A673 (cell line): ENCODE measurements at places on chromosomes 12 and 14. TPM values are rescaled to one million over a fixed set of nuclear protein-coding genes. Genes with fewer than 3 reads are reported as not detected.

DNA sequence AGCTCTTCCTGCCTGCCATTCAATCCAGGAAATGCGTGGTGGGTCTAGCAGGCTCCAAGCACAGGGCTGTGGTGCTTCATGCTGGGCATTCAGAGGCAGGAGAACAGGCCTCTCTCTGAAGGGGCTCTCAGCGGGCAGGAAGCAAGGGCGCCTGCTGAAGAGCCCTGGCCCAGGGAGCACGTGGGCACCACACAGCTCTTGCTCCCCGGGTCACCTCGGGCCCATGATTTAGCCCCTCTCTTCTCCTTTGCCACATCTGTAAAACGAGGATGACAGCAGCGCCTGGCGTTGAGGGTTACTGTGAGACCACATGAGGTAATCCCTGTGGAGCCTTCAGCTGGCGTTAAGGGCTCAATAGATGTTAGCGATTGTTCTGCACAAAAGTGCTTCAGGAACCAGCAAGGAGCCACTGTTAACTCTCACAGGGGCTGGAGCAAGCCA, 37.6 kb upstream of the SPTLC2 start:
- peak; percentile 25 for DNase-seq
- no peak overlapping the region for H3K4me3 ChIP-seq
- H3K27me3 ChIP-seq = no peaks in the 10 kb centered on the region
- no peak overlapping the region for H3K27ac ChIP-seq
- H3K36me3 ChIP-seq = no peaks in the 10 kb centered on the region

DNA sequence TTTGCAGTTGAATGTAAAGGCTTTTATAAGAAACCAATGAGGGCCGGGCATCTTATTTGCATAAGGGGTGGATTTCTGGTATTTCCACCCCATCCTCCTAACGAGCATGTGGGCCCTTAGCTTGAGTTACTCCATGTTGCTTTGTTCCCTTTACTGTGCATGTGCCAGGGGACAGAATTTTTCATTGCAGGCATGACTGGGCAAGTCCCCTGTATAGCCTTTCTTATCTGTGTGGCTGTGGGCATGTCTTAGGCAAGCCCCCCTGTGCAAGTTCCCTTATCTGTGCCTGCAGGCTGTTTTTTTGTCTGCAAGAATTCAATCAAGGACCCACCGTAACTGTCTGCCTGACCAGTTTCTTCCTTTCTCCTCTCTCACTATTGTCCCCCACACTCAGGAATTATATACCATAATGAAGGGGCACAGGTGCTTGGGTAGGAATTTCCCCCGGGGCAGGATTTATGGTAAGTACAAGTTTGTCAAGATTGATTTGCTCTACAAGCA, 152.2 kb upstream of the CNOT2 start:
- H3K4me3 ChIP-seq = no peak overlapping the region
- no peak overlapping the region for H3K27ac ChIP-seq
- no peak for DNase-seq
- H3K36me3 ChIP-seq = no peaks in the 10 kb centered on the region
- H3K27me3 ChIP-seq = no peaks in the 10 kb centered on the region
- peaks cover 10% of the 10 kb centered on the region for H3K4me1 ChIP-seq

- no peak overlapping the region for H3K27ac ChIP-seq
- no peak for DNase-seq
- no peak overlapping the region for H3K4me3 ChIP-seq
- H3K4me1 ChIP-seq = peaks cover 9% of the 10 kb centered on the region
- no peaks in the 10 kb centered on the region for H3K36me3 ChIP-seq
- no peaks in the 10 kb centered on the region for H3K27me3 ChIP-seq
Measured at GRCh38 chr14:71119832-71120231, 212.6 kb downstream of the PCNX1 start.

GRCh38 chr14:68577802-68578541, 214.9 kb downstream of the ZFP36L1 start:
- no peak overlapping the region for H3K4me3 ChIP-seq
- peaks cover 15% of the 10 kb centered on the region for H3K4me1 ChIP-seq
- peak; percentile 62 for DNase-seq

- H3K27me3 ChIP-seq = no peaks in the 10 kb centered on the region
- H3K36me3 ChIP-seq = no peaks in the 10 kb centered on the region
- H3K4me1 ChIP-seq = peaks cover 10% of the 10 kb centered on the region
- H3K4me3 ChIP-seq = no peak overlapping the region
Measured at GRCh38 chr14:23984891-23985602, 3.7 kb upstream of the DHRS4L2 start.

DNA sequence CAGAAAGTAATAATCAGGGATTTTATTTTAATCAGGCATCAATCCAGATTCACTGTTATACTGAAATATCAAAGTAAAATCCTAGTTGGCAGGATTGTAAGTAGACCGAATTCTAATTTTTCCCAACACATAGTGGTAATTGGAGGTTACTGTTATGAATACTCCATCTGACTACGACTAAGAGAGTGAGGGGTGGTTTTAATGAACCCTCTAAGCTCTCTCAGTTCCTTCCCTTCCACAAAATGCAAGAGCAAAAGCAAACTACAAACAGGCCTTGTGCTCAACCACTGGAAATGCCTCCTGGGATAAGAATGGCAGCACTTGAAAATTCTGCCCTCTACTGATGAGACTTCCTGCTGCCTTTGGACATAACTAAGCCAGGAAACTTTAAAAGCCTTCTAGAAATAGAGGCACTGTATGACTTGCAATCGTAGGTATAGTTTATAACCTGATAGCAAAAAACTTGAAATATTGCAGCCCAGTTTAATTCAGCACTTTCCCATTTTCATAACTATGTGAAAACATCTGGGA, 184.8 kb downstream of the SLC16A7 start:
- H3K36me3 ChIP-seq = no peaks in the 10 kb centered on the region
- no peaks in the 10 kb centered on the region for H3K27me3 ChIP-seq
- H3K27ac ChIP-seq = no peak overlapping the region
- DNase-seq = peak; percentile 28
- H3K4me1 ChIP-seq = no peaks in the 10 kb centered on the region

DNA sequence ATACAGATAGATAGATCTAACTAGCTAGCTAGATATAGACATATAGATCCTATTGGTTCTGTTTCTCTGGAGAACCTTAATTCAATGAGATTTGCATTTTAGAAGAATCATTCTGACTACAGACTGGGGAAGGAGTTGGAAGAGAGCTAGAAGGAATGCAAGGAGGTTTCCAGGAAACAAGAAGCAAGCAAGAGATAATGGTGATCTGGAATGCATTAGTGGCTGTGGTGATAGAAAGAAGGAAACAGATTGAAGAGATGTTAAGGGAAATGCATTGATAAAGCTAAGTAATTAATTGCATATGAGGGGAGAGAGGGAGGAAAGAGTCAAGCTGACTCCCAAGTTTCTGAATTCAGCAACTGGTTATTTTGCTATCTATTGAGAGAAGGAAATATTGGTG, 42.7 kb downstream of the DBX2 start:
- H3K4me1 ChIP-seq = no peaks in the 10 kb centered on the region
- no peak for DNase-seq
- H3K4me3 ChIP-seq = no peak overlapping the region
- H3K36me3 ChIP-seq = no peaks in the 10 kb centered on the region
- H3K27me3 ChIP-seq = no peaks in the 10 kb centered on the region

DNA sequence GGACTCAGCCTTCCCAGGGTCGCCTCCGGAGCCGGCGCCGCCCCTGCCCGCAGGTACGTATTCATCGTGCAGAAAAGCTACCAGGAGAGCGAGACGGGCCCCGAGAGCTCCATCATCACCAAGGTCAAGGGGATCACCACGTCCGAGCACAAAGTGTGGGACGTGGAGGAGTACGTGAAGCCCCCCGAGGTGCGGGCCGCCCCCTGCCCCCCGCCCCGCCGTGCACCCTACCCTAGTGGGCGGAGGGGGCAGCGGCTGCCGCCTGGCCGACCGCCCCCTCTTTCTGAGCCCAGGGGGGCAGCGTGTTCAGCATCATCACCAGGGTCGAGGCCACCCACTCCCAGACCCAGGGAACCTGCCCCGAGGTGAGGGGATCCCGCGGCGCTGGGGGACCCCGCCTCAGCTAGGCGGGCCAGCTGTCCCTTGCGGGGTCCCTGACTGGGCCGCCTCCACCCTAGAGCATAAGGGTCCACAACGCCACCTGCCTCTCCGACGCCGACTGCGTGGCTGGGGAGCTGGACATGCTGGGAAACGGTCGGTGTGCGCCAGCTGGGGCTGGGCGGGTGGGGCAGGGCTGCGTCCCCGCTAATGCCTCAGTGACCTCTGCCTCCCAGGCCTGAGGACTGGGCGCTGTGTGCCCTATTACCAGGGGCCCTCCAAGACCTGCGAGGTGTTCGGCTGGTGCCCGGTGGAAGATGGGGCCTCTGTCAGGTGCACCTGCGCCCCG, 973 bp downstream of the P2RX2 start:
- DNase-seq = no peak
- peaks cover 9% of the 10 kb centered on the region for H3K36me3 ChIP-seq
- peaks cover 22% of the 10 kb centered on the region for H3K4me1 ChIP-seq
- no peak overlapping the region for H3K27ac ChIP-seq
- peaks cover 37% of the 10 kb centered on the region for H3K27me3 ChIP-seq

GRCh38 chr12:113220593-113221180, 577 bp upstream of the TPCN1 start:
- peak overlapping the region; percentile 79 for H3K4me3 ChIP-seq
- no peaks in the 10 kb centered on the region for H3K27me3 ChIP-seq
- H3K4me1 ChIP-seq = peaks cover 15% of the 10 kb centered on the region
- no peaks in the 10 kb centered on the region for H3K36me3 ChIP-seq

DNA sequence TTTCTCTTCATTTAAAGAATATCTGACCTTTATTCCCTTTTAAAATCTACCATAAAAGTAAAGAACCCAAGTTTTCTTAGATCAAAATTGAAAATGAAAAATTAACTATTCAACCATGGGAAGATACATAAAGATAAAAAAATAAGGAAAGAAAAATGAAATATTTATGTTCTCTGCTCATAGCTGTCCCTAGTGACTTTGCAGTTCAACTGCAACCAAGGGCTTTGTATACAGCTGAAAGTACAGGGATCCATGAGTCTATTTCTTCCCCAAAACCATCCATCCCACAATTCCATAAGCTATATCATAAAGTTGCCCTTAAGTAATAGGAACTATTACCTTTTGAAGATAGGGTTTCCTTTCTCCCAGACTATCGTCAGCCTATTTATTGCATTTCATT, 113.1 kb downstream of the ITPR2 start:
- H3K36me3 ChIP-seq = no peaks in the 10 kb centered on the region
- H3K4me1 ChIP-seq = peaks cover 27% of the 10 kb centered on the region
- H3K27me3 ChIP-seq = no peaks in the 10 kb centered on the region
- DNase-seq = no peak

- no peaks in the 10 kb centered on the region for H3K36me3 ChIP-seq
- peaks cover 10% of the 10 kb centered on the region for H3K4me1 ChIP-seq
- no peak overlapping the region for H3K4me3 ChIP-seq
- DNase-seq = no peak
Measured at GRCh38 chr12:130967636-130968035, 13.9 kb downstream of the ADGRD1 start.

GRCh38 chr12:48744251-48745008, 27.9 kb upstream of the CCNT1 start:
- no peak overlapping the region for H3K27ac ChIP-seq
- H3K36me3 ChIP-seq = no peaks in the 10 kb centered on the region
- H3K4me1 ChIP-seq = no peaks in the 10 kb centered on the region
- H3K27me3 ChIP-seq = peaks cover 5% of the 10 kb centered on the region
- no peak for DNase-seq
- no peak overlapping the region for H3K4me3 ChIP-seq

GRCh38 chr12:89091293-89091841, 260.9 kb downstream of the DUSP6 start:
- no peak overlapping the region for H3K27ac ChIP-seq
- no peak overlapping the region for H3K4me3 ChIP-seq
- DNase-seq = no peak
- H3K27me3 ChIP-seq = no peaks in the 10 kb centered on the region

- peak; percentile 93 for DNase-seq
- H3K4me3 ChIP-seq = peak overlapping the region; percentile 45
- peak overlapping the region; percentile 3 for H3K27ac ChIP-seq
Measured at GRCh38 chr14:36655963-36656686, 5.5 kb upstream of the PAX9 start.

DNA sequence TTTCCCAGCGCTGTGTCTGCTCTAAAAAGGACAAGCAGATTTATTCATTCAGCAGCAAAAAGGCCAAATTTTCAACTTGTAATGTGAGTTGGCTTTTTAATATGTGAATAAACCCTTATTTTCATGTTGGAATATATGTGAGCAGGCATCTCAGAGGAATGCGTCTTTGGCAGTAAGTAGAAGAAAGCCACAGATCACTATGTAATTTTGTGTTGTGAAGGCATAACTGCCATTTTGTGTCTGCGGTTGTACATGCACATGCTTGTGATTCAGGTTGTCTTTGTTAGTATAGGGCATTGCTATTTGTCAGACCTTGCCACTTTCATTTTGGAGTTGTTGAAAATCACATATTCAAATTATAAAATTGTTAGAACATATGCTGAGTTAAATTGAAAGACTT, 398.8 kb upstream of the RGS6 start:
- no peaks in the 10 kb centered on the region for H3K36me3 ChIP-seq
- H3K4me3 ChIP-seq = no peak overlapping the region
- H3K27me3 ChIP-seq = no peaks in the 10 kb centered on the region

DNA sequence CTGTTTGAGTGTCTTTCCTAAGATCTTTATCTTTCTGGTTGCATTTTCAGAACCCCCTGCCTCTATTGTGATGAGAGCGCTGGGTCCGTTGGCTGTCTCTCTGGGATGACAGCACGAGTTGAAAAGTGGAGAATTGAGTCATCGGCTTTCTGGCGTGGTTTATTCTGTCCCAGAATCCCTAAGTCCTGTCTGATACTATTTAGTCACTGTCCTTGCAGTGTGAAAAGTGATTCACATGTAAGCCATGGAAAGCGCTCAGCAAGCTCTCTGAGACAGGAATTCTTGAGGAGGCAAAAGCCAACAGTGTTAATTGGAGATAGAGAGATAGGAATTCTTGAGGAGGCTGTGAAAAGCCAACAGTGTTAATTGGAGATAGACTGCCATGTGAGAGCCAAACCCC, 121.7 kb downstream of the CHST11 start:
- no peak for DNase-seq
- H3K36me3 ChIP-seq = no peaks in the 10 kb centered on the region
- H3K27ac ChIP-seq = no peak overlapping the region
- H3K4me1 ChIP-seq = no peaks in the 10 kb centered on the region
- H3K4me3 ChIP-seq = no peak overlapping the region

DNA sequence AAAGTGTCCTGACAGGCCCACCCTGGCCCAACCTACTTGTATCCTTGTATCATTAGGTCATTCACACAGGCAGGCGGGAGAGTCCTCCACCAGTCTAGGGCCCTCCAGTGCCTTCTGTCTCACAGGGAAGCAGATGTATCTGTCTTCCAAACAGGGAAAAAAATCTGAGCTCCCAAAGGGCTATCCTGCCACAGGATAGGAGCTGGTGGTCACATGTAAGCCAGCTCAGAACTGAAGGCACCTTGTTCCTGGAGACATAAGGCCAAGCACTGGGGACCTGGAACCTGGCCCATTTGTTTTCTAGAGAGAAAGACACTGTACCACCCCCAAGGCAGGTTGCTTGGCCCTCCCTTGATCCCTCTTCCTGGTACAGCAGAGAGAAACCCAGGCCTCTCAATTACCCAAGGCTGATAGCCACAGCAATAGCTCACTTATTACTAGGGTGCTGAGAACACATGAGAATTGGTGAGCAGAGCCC, 19.4 kb upstream of the PLEKHH1 start:
- H3K4me3 ChIP-seq = no peak overlapping the region
- peaks cover 9% of the 10 kb centered on the region for H3K27me3 ChIP-seq
- no peak for DNase-seq

- no peaks in the 10 kb centered on the region for H3K36me3 ChIP-seq
- peak overlapping the region; percentile 85 for H3K4me3 ChIP-seq
- H3K27me3 ChIP-seq = no peaks in the 10 kb centered on the region
- H3K27ac ChIP-seq = peak overlapping the region; percentile 89
Measured at GRCh38 chr14:99605299-99605961, 1.4 kb upstream of the CCDC85C start.

ERP27 gene
- not detected in 2 replicates for total RNA-seq

EIF2S3B gene
- 3.8 and 5.1 TPM in 2 replicates for total RNA-seq

KRT6A gene
- 0.24 TPM in 1 of 2 replicates, not detected in the other for total RNA-seq

SMIM41 gene
- total RNA-seq = 0.24 and 0.28 TPM in 2 replicates

DHRS4 gene
- 10.1 and 11.4 TPM in 2 replicates for total RNA-seq

SAMD4A gene
- 19.8 and 26.5 TPM in 2 replicates for total RNA-seq

SLC17A8 gene
- total RNA-seq = not detected in 2 replicates
